SK-MEL-5 (cell line): ENCODE measurements at places on chromosomes 6 and 20. TPM values are rescaled to one million over a fixed set of nuclear protein-coding genes. Genes with fewer than 3 reads are reported as not detected.

GRCh38 chr6:4102687-4103244, 23.8 kb upstream of the FAM217A start:
- DNase-seq, result no peak

DNA sequence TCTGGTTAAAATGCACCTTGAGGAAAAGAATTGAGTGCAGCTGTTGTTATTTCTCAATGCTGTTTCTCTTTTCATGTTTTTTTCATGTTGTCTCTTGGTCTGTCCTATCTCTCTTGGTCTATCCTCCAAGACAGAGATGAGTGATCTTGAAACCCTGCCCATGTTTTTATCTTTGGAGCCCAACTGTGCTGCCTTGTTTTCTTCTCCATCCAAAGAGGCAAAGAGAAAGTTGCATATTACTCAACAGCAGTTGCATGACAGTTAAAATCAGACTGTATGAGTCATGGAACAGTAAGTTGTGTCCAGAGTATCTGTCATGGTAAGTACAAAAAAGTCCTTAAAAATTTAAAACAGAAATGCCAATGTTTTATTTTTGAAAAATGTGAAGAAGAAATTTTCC, 26.2 kb downstream of the BCAS1 start:
- no peak for DNase-seq

GRCh38 chr20:53676987-53677386, 83.3 kb upstream of the ZNF217 start:
- DNase-seq, result no peak

Gene APCDD1L
- not detected in 2 replicates for total RNA-seq

Gene FERMT1
- 6.6 and 6.7 TPM in 2 replicates for total RNA-seq

Gene TAAR5
- not detected in 2 replicates for total RNA-seq

Gene GFRAL
- not detected in 2 replicates for total RNA-seq

Gene ZNF341
- total RNA-seq, result 1.6 and 1.7 TPM in 2 replicates
